ENCODE measurements at places on chromosomes 3 and 15. TPM values are rescaled to one million over a fixed set of nuclear protein-coding genes. Genes with fewer than 3 reads are reported as not detected.

Gene MOBP
- not detected for total RNA-seq

Gene ZBTB11
- total RNA-seq, result 18.8 TPM

Gene VPS39
- 85.4 TPM for total RNA-seq

Gene NUTM1
- total RNA-seq, result not detected

Gene ADAMTSL3
- total RNA-seq, result 0.24 TPM

DNA sequence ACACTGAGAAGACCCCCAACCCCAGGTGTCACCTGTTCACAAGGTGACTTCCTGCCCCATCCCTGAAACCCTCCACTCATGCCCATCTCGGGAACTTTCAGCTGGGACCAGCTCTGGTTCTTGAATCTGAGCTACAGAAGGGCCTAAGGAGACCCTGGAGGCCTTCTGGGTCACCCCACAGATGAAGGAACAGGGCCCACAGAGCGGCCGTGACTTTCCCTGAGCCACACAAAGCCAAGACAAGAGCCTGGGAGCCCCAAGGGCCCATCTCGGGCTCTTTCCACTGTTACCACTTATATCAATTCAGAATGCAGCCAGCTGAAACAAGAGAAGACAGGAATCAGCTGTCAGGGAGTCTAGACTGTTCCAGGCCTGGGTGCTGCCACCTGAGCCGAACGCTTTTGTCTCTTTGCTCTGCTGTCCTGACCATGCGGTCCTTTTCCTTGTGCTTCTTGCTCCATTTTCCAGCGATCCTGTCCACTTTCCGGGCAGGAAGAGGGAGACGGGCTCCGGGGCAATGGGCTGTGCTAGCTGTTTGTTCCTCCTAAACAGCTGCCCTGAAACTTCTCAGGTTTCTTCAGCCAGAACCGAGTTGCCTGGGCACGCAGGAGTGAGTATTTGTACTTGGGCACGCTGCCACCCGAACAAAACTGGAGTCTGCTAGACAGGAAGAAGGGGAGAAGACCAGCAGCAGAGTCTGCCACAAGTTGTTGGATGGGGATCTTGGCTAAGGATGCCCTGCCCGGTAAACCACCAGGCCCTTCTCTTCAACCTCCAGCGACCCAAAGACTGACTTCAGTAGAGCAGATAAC, 28.0 kb upstream of the PIGZ start:
- no peak for DNase-seq

GRCh38 chr3:124705552-124705951, 24.7 kb upstream of the UMPS start:
- no peak for DNase-seq

DNA sequence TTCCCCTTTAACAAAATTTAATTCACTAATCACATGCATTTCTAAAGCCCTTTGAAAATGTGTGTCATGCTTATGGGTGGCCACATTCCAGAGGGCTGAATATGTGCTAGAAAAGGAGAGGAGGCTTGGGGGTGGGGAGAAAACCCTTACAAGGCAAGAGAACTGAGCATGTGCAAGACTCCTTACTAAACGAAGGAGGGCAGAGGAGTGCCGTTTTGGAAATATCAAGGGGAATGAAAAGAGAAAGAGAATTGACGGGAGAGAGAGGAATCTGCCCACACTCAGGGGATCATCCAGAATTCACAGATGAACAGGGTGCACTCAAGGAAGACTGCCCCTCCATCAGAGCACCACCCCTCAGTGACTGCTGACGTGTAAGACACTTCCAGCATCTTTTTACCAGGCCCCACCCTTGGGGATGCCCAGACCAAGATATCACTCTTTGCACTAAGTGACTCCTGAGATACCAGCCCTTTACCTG, 37.9 kb upstream of the TSC22D2 start:
- DNase-seq, result no peak

DNA sequence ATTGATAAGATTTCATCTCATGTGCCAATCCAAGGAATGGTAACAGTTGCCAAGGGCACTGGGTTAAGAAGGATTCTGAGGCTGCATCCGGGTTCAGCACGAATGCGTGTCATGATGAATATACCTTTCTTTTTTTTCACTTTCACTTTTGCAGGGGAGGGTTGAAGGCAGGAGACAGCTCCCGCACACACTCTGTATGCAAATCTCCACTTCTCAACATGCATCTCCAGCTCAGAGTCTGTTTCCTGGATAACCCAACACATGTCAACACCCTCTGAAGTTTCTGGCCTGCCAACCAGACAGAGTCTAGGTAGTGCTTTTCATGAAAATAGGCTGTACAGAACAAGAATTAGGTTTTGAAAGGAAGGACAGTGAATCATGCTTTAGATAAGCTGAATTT, 21.6 kb downstream of the B4GALT4 start:
- DNase-seq, result no peak

GRCh38 chr15:43165801-43166325, 19.3 kb upstream of the CCNDBP1 start:
- no peak for DNase-seq

- DNase-seq, result no peak
Measured at GRCh38 chr3:76871655-76872054, 168.2 kb upstream of the ROBO2 start.

- DNase-seq, result no peak
Measured at GRCh38 chr3:49333091-49333490, 6.8 kb downstream of the USP4 start.

- DNase-seq, result no peak
Measured at GRCh38 chr3:12351145-12351544, 62.3 kb downstream of the PPARG start.

DNA sequence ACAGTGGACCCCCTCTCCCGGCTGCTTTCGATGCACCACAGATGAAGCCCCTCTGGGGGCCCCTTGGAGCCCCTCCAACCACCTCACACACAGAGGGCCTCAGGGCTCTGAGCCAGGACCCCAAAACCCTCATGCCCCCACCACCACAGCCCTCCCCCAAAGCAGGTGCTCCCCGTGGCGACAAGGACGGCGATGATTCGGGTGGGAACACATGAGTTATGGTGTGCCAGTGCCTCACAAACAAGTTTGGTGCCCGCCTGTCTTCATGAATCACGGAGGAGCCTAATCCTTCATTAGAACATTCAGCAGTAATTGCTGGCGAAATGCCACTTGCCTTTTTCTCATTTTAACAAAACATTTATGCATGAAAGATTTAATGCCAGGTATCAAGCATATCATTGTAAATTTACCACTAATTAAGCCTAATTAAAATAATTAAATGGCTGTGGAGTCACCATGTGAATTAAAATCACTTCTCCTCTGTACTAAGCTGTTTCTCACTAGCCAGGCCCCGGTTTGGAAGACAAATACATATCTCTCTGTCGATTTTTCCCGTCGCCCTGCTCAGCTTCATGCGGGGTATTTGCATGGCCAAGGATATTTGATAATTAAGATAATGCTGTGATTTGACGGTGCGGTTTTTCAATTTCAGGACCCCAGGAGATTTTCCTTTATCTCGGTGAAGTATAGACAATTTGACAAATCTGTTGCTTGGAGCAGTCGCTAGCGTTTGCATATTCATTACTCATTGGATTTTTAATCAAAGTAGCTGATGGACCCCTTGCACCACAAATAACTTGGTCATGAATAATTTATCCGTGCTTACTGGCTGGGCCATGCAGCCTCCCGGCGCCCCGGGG, 157.0 kb downstream of the TLE3 start:
- DNase-seq, result no peak

DNA sequence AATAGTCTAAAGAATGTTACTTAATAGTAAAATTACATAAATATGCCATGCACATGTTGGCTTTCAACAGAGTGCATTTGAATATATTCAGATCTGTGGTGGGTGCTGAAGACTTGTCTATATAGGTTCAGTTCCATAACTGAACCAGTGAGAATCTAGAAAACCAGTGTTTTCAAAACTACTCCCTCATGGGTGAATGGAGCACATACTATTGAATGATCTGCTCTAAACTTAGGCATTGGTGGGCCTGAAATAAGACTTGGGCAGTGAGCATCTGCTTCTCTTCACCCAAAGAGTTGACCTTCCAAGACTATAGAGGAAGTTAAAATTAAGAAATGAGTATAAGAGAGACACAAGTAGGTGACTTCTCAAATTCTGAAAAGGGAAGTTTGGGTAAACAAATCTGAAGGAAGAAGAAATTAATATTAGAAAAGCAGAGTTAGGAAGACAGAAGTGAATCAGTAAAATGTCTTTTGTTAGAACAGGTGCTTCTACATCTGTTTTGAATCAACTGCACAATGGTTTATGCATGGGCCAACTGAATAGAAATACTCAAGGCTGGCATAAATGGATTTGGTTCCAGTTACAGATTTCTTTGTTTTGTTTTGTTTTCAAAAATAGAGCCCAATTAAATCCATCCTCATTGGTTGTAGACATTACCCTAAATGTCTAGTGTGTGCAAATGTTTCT, 19.3 kb downstream of the ALCAM start:
- no peak for DNase-seq

- no peak for DNase-seq
Measured at GRCh38 chr3:125480656-125481374, 39.2 kb downstream of the SNX4 start.

Data from progenitor cell of endocrine pancreas (in vitro differentiated cells).